ENCODE measurements at places on chromosomes 5 and 9.

DNA sequence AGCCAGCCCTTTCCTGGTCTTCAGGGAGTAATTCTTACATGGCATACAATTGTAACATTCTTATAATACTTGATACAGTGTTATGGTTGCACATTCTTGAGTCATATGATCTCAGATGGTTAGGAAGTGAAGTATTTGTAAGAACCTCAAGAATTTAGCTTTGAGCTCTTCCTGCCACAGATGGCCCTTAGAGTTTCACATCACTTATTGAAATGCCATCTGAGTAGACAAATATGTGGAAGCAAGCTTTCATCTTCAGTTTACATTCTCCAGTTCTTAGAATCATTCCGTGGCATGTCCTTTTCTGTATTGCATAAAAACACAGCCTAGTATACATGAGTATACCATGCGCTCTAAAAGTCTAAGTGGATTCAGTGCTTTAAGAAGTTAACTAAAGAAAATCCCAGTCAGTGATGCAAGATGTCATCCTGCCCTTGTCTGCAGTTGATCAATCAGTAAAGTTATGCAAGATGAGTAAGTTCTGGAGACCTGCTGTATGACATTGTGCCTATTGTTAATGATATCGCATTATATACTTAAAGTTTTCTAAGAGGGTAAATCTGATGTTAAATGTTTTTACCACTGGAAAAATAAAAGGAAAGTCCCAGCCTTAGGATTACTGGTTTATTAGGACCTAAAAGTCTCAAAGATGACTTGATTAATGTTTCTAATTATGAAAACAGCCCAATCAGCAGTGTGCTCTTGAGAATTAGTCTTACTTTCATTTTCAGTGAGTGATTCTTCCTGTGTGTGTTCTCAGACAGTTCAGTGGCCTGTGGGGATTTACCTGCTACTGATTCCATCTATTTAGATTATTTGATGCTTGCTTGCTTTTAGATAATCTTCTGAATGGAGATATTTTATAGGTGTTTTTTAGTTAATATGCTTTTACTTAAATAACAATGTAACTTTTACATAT is 29.4 kb downstream of the RHOBTB3 start:
- DNase-seq, result peak; percentile 92

DNA sequence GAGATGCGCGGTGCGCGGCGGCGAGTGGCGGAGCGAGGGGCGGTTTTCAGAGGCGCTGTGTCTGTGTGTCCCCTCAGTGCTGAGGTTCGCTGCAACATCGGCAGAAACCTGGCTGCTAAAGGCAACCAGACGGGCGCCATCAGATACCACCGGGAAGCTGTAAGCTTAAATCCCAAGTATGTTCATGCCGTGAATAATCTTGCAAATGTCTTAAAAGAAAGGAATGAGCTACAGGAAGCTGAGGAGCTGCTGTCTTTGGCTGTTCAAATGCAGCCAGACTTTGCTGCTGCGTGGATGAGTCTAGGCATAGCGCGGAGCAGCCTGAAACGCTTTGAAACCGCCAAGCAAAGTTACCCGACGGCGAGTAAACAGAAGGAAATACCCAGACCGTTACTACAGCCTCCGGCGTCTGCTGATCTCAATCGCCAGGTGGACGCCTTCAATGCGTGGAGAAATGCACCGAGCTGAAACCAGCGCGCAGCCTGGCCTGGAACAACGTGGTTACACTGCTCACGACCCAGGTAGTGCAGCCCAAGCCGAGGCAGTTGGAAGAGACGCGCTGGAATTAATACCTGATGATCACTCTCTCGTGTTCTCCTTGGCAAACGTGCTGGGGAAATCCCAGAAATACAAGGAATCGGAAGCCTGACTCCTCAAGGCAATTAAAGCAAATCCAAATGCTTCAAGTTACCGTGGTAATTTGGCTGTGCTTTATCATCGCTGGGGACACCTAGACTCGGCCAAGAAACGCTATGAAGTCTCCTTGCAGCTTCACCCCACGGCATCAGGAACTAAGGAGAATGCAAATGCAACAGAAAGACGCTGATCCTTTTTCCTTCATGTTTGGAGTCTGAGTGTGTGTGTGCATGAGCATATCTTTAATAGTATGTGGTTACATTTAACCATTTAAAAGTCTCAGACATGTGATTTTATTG is 15.9 kb downstream of the OR2V1 start:
- no peak for DNase-seq

DNA sequence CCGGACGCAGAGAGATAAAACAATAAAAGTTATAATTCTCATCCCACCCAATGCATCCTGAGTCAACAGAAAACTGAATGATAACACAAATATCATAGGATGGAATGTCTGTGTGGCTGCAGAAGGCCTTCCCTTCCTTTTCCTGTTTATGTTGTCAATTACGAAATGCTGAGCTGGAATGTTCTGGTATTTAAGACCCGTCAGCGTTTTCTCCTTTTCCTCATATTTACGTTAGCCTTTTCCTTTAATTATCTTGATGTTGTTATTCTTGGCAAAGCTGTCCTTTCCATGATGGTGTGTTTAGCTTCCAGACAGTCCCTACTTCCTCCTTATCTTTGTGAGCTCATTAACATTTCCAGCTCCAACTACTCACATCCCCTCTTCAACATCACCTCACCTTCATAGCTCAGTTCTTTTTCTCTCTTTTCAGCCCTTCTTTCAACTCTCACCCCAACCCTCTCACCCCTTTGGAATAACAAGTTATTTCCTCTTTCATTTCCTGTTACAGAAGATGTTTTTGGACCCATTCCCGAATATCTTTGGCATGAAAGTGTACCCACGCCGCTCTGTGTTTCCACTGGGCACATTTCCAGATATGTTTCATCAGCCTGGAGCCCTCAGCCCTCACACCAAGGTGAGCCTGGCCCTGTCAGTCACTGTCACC is 221.6 kb downstream of the NR2F1-AS1 start:
- DNase-seq, result peak; percentile 78

GRCh38 chr5:16663840-16664239 is 47.0 kb upstream of the RETREG1 start:
- DNase-seq, result no peak

DNA sequence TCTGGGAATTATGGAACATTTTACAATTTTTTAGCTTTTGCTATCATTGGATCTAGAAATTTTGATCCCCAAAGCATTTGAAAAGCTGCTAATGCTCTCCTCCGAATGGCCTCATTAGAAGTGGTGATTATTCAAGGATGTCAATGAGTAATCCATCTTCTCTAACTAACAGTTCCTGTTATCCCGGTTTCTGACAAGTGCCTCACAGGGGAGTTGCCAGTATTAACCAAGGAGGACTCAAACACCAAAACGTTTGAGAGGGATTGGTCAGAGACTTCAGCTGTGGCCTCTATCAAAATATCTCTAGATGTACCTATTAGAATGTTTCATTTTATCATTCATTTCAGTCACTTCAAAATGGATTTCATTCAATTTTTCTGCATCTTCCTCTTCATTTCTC is 208.3 kb upstream of the ITGA1 start:
- no peak for DNase-seq

GRCh38 chr5:117954331-117954730 is 1034.0 kb downstream of the DTWD2 start:
- DNase-seq, result no peak

DNA sequence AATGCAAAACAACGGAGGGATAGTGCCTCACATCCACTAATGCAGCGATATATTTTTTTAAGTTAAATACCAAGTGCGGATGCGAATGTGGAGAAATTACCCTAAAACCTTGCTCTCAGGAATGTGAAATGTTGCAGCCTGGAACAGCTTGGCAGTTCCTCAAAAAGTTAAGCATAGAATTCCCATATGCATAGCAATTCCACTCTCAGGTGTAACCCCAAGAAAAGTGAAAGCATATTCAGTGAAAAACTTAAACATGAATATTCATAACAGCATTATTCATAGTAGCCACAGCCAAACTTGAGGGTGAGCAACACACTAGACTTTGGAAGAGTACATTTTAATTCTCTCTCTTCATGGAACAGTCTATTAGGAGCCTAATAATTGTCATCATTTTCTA is 83.2 kb upstream of the ICE1 start:
- no peak for DNase-seq

DNA sequence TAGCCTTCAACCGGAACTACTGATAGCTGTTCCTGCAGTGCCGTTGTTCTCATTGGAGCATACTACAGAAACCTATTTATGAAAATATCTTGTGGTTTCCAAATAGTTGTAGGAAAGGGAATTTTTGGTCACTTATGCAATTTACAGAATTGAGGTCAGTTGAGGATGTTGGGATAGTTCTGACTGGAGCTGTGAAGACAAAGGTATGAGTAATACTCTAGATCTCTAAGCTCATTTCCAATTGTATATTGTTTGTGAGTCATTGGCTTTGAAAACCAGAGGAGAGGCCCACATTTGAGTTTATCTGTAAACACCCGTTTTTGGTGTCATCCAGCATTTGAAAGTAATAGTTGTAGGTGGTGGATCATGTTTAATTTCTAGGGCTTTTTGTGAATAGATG is 561.3 kb upstream of the WWC1 start:
- peak; percentile 88 for DNase-seq

DNA sequence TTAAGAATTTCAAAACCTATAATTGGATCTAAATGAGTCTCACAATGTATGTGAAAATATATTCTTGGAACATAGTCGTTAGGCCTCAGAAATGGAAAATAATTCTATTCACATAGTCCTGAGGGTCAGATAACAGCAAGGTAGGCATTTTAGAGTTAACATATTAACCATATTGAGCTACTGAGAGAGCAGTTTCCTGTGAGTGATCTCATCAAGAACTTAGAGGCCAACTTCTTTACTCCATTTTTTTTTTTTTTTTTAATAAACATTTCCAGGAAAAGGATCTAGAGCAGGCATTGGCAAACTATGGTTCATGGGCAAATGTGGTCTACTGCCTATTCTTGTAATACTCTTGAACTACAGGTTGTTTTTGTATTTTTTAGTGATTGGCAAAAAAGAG is 26.6 kb downstream of the RAB24 start:
- DNase-seq, result no peak

GRCh38 chr5:58135571-58136335 is 324.1 kb downstream of the PLK2 start:
- peak; percentile 89 for DNase-seq

- no peak for DNase-seq
These were observed 3.7 kb downstream of the CARD19 start for GRCh38 chr9:93099551-93100275.

GRCh38 chr5:52771343-52772039 is 16.2 kb upstream of the ITGA1 start:
- no peak for DNase-seq
